ENCODE measurements at places on chromosomes 3 and 15.
A peak's percentile ranks its signal among the peaks of the same experiment; 100 is the strongest.

DNA sequence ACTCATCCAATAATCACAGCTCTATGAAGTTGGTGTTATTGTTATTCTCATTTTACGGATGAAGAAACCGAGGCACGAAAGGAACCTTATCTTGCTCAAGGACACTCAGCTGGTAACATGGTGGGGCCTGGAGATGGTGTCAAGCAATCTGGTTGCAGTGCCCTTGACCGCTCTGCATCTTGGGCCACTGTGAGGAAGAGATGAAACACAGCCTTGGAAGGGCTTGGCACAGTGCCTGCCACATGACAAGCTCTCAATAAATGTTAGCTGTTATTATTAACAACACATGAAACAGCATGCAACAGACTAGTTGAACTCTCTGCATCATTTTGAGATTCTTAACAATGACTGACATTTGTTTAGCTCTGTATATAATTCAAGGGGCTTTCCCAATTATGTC lies 10.1 kb upstream of the ITGA11 start:
- no peak for DNase-seq

- no peak for DNase-seq
These were observed 21.4 kb downstream of the PLA1A start for GRCh38 chr3:119619094-119619493.

DNA sequence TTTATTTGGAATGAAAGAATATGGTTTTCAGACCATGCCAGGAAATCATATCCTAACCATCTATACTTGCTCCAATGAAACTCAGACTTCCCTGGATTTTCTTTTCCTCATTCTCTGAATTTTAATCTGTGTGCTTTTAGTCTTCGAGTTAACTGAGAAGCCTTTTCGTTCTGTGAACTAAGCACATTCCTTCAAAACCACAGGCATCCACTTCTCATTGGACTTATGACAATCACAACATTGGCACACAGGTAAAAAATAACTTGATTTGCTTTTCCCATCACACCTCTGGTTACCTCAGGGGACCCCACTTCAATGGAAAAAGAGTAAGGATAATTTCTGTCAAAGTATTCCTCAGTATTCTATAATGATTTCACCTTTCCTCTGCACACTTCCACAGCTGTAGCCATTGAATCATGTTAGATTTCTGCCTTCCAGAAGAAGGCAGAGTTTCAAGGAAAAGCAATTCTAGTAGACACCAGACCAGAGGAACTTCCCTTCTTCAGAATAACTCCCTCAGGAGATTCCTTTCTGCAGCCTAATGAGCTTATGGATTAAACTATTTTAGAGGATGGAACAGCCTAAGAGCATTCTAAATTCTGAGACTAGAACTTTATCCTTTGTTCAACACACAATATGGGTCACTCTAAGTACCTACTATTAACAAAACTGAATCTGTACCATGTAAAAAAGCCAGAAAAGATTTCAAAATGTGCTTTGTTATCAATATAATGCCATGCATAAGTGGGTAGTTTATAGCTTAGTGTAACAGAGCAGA lies 15.9 kb downstream of the COMMD2 start:
- DNase-seq: peak; percentile 54

DNA sequence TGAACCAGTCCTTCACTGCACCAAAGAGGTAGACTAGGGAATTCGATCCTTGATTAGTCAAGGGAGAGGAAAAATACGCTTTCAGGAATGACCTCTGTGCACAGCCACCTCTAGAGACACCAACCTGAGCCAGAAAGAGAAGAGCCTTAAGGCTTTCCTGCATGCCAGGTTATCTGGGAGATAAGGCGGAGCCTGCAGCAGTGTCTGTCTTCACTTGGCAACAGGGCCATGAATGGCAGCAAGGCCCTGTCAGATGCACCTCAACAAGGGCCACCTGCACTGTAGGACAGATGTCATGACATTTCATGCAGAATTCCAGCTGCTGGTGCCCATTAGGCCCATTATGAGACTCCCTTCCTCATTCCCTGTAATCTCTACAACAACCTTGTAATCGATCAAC lies 88.1 kb downstream of the MEX3B start:
- no peak for DNase-seq

- no peak for DNase-seq
These were observed 340.9 kb upstream of the TPRG1 start for GRCh38 chr3:188830893-188831292.

DNA sequence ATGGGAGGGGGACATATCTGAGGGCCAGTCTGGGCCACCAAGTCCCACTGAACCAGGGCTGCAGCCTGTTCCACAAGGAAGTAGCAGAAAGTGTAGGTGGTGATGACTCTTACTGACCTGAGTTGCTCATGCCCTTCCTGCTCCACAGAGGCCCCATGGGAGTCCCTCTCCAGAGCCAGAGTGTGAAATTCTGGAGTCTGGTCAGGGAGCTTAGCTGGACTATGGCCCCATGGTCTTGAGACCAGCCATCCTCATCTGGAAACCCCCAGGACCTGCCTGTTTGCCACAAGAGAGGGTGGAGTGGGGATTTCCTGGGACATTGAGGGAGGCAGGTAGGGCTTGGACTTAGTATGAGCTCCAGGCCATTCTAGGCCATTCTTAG lies 3.0 kb downstream of the SPINT1 start:
- no peak for DNase-seq

DNA sequence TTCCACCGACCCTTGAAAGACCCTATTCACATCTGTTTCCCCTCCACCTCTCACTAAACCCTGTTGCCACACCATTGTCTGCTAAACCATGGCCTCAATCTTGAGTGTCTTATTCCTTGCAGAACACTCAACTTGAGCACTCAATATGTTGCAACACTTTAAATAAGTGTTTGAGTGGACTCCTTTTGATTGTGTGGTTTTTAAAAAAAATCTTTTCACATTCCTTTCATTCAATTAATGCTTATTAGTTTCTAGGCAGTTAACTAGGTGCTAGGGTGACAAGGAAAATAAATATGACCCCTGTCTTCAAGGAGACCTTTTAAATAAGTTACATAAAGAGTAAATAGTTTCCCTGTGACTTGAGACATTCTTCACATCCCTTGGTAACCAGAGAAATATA lies 13.3 kb upstream of the HHLA2 start:
- no peak for DNase-seq

DNA sequence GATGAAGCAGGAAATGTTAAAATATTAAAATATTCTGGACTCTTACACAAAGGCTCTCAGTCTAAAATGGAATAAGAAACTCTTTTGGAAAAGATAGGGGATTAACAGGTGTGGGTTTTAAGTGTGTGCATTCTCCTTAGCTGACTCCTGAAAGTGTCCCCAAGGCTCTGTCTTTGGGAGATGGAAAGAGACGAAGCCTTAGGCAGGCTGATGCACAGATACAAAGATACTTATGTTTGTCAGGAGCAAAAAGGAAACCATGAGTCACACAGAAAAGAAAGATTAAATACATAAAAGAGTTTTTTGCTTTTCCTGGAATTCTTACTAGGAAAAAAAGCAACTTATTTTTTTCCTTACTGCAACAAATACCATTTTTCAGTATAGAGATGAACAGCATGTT lies 23.8 kb upstream of the ABI3BP start:
- DNase-seq: no peak

DNA sequence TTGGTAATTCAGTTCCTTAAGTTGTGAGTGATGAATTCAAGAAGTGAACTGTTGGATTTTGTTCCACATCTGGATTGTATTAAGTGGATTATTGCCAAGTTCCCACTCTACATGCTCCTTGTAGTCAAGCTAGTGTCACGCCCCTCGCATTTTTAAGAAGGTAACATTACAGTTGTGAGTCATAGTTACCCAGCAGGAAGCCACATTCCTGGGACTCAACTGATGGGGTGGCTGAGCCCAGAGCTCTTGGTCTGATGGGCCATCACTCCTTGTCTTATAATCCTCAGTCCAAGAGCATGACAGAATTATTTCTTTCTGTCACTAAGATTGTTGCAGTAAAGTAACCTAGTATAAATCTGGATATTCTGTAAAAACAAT lies 102.7 kb downstream of the PTPRG start:
- peak; percentile 87 for DNase-seq

- peak; percentile 16 for DNase-seq
These were observed 422.3 kb upstream of the ROBO1 start for GRCh38 chr3:80190051-80190450.

DNA sequence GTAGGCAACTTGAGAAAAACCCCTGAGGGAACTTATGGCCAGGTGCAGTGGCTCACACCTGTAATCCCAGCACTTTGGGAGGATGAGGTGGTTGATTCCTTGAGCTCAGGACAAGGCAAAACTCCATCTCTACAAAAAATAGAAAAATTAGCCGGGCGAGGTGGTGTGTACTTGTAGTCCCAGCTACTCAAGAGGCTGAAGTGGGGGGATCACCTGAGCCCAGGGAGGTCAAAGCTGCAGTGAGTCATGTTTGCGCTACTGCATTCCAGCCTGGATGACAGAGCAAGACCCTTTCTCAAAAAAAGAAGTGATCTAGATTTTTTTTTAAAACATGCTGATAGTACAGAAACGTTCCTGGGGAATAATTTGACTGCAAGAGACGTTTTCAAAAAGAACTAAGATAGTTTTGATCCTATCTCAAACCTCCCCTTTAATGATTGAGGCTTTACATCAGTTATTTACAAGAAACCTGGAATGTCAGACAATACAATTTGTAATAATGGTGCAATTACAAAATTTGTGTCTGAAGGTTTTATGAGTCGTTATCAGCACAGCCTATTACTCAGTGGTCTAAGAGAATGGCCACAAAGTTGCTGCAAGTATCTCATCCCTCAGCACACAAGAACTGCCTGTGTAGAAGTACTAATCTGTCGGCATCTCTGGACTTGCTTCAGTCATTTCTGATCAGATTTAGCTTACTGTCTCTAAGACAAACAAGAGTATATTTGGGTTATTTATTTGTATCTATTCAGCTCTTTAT lies 32.2 kb upstream of the KLHL25 start:
- no peak for DNase-seq

- peak; percentile 76 for DNase-seq
These were observed 2.9 kb upstream of the C15orf39 start for GRCh38 chr15:75198560-75199356.

DNA sequence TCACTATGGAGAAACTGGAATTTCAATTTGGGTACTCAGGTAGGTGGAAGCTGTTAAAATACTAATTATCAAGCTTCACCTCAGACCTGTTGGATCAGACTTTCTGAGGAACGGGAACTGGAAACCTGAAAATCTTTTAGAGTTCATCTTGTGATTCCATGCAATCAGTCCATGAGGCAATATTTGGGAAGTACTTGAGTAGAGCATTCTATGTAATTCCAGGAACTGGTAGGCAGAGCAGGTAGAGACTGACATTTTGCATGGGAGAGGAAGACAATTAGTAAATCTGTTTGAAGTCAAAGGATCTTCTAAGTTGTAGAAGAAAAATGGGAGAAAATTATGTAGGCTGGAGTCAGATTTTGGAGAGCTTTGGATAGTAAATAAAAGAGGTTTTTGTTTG lies 43.1 kb downstream of the FGF7 start:
- no peak for DNase-seq

GRCh38 chr3:112980080-112980479 lies 5.2 kb upstream of the CD200R1 start:
- DNase-seq: no peak
